ENCODE measurements at places on chromosomes 7 and 10. TPM values are rescaled to one million over a fixed set of nuclear protein-coding genes. Genes with fewer than 3 reads are reported as not detected.

The POM121L12 gene
- total RNA-seq, result not detected

The ZNF503 gene
- 8.8 TPM for total RNA-seq

The KLF14 gene
- not detected for total RNA-seq

The SLC26A5 gene
- not detected for total RNA-seq

The GIMAP1 gene
- total RNA-seq, result not detected

The PDZD7 gene
- 7.4 TPM for total RNA-seq

The INPP5F gene
- 5.6 TPM for total RNA-seq

All from HT-29 (cell line).